GOT3 (cell line): ENCODE measurements at places on chromosomes 1 and 21.

GRCh38 chr1:173168941-173169340 lies 38.2 kb downstream of the TNFSF4 start:
- DNase-seq = no peak

DNA sequence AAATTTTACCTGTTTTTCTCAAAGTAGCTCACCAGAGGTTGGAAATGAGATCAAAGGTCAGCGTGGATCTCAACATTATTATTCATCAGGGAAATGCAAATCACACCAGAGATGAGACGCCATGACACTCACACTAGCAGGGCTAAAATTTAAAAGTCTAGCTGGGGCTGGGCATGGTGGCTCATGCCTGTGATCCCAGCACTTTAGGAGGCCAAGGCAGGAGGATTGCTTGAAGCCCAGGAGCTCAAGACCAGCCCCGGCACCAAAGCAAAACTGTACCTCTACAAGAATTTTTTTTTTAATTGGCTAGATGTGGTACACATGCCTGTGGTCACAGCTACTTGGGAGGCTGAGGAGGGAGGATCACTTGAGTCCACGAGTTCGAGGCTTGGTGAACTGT lies 41.4 kb upstream of the PCBP3 start:
- no peak for DNase-seq

- DNase-seq = no peak
Observed at GRCh38 chr1:162197615-162198421, 128.3 kb downstream of the NOS1AP start.

GRCh38 chr1:228031276-228031995 lies 24.6 kb downstream of the WNT3A start:
- DNase-seq = no peak

DNA sequence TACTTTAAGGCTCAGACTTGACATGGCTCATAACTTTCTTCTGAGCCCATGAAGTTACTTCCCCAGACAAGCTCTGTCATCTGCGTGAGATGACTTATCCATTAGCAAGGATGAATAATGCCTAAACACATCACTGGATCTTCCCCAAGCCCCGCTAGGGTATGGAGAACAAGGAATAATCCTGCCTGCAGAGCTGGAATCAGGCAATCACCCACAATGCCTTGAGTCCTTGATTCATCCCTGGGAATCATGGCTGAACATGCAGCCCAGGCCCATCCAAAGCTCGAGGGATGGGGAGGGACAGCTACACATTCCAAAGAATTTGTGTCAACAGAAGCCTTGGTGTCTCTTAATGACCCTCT lies 131.7 kb downstream of the PSMG1 start:
- peak; percentile 9 for DNase-seq

DNA sequence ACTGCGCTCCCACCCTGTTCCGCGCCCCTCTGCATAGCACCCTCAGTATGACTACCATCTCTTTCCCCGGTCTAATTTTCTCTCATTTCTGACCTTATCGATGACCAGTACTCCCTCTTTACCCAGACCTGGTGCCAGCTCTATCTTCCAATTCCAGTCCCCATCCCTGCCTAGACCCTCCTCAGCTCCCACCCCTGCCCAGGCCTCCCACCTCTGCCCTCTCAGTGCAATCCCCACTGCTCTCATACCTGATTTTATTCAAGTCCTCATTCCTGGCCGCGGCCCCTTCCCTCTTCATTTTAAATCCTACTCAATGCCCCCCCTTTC lies 1.3 kb downstream of the USP24 start:
- no peak for DNase-seq

DNA sequence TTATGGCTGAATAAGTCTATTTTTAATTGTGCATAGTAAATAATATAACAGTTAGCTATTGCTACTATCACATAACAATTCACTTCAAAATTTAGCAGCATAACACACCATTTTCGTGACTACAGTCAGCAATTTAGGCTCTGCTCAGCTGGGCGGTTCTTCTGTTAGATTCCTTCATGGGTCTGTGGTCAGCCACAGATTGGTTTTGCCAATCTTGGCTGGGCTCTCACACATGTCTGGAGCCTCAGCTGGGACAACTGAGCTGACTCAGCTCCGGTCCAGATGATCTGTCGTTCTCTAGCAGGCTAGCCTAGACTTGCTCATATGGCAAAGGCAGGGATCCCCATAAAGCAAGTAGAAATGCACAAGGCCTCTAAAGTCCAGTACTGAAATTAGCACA lies 15.1 kb upstream of the CDC42BPA start:
- DNase-seq = no peak

DNA sequence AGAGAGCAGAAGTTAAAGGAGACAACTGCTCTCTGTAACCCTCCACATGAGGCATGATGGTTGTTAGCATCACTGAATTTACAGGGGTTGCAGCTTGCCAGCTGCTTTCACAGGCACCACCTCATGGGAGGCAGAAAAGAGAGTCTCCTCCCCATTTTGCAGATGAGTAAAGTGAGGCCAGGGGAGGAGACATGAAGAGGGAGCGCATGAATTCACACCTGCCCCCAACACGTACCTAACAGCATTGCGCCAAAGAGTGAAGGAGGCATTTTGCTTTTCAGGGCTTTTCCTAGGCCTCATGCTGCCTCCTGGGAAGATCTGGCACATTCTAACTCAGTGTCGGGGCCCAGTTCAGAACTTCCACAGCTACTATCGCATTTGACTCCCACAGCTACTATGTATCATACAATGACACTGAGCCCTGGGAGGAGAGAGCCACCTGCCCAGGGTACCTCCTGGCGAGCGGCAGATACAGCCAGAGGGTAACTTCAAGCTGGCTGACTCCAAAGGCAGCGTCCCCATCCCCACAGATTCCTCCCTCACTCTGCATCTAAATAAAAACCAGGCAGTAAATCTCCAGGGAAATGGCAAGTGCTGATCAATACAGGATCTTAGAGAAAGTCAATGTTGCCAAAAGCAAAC lies 34.0 kb downstream of the GLIS1 start:
- DNase-seq = no peak

- DNase-seq = no peak
Observed at GRCh38 chr21:18603980-18604379, 200.4 kb upstream of the TMPRSS15 start.

DNA sequence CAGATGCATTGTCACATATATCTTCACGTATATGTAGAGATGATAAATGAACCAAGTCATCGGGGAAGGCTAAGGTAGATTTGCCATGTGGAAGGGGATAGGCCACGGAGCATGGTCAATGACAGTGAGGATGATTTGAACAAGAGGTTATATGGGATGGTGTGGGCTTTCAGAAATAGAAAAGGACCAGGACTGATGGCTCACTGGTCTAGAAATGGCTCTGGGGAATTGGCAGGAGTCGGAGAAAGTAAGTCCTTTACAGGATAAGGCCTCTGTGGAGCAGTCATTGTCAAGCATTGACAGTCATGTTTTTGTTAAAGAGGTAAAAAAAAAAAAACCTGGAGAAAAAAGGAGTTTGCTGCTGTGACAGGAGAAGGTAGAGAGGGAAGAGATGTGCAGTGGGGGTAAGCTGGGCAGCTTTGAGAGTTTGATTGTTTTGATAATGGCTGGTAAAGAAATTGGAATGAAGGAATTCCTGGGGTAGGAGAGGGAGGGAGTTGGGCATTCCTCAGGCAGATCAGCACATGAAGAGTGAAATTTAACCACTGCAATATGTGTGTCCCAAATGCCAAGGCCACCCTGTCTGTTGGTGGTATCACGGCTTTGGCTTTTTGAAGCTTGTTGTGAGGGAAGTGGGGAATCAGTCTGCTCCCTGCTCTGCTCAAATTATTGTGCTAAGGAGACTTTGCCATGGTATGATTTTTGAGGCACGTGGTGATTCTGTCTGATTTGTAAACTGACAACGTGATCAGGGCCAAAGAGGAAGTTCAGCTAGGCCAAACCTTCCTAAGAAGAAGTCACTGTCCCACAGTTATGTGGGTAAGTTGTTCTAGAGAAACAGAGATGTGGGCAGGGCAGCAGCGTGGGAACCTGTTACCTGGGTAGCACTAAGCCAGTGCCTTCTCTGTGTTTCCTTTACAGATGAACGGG lies 26.0 kb downstream of the MACF1 start:
- DNase-seq = no peak

DNA sequence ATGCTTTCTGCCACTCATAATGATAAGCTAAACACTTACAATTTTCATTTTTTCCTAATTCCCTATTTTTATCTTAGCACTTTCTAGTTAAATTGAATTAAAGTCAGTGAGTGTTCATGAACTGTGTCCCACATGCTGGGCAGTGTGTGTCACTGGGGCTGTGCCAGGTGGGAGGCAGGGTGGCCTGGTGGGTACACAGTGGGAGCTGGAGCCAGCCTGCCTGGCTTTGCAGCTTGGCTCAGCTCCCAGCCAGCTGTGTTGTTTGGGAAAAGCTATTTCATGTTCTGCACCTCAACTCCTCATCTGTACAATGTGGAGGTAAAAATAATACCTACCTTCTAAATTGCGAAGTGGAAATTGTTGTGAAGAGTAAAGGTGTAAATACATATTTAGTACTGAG lies 238.4 kb downstream of the PLA2G4A start:
- no peak for DNase-seq

- no peak for DNase-seq
Observed at GRCh38 chr1:14321422-14321821, 277.1 kb upstream of the KAZN start.

DNA sequence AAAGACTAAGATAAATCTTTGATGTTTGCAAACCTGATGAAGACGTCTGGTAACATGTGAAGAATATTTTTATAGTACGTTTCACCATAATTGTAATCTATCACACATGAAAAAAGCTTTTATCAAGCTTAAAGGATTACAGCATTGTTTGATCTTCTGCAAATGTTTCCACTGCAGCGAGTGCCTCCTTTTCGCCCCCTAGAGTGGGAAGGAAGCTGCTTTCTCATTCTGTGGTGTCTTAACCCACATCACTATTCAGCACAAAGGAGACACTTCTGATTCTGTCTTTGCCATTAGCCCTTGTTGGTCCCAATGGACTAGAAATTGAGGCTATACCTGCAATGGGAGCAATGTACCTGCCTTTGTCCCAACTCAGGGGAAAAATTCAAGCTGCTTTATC lies 46.0 kb upstream of the IL12RB2 start:
- DNase-seq = no peak

DNA sequence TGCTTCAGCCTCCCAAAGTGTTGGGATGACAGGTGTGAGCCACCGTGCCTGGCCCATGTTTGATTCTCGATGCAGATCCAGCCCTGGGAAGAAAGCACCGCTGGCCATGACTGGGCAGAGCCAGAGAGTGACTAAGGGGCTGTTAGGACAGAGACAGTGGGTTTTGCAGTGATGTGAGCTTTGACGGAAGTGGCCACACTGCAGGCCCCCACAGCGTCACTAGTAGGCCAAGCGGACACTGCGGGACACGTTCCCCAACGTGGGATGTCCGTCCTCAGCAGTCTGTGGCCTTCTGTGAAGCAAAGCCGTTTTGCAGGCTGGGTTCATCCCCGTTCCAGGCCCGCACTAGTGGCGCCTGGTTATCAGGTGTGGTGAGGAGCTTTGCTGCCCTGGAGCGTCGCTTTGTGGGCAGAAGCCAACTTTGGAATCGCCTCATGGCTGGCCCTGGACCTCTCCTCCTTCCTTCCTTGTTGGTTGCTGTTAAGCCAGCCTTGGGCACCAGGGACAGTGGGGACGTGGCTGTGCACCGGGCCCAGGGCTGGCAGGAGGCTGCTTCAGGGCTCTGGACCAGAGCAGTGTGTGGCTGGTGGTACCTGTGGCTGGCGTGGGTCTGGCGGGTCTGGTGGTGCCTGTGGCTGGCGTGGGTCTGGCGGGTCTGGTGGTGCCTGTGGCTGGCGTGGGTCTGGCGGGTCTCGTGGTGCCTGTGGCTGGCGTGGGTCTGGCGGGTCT lies 41.2 kb downstream of the SKI start:
- no peak for DNase-seq
